ENCODE measurements at places on chromosomes 6 and 20.
A peak's percentile ranks its signal among the peaks of the same experiment; 100 is the strongest.

DNA sequence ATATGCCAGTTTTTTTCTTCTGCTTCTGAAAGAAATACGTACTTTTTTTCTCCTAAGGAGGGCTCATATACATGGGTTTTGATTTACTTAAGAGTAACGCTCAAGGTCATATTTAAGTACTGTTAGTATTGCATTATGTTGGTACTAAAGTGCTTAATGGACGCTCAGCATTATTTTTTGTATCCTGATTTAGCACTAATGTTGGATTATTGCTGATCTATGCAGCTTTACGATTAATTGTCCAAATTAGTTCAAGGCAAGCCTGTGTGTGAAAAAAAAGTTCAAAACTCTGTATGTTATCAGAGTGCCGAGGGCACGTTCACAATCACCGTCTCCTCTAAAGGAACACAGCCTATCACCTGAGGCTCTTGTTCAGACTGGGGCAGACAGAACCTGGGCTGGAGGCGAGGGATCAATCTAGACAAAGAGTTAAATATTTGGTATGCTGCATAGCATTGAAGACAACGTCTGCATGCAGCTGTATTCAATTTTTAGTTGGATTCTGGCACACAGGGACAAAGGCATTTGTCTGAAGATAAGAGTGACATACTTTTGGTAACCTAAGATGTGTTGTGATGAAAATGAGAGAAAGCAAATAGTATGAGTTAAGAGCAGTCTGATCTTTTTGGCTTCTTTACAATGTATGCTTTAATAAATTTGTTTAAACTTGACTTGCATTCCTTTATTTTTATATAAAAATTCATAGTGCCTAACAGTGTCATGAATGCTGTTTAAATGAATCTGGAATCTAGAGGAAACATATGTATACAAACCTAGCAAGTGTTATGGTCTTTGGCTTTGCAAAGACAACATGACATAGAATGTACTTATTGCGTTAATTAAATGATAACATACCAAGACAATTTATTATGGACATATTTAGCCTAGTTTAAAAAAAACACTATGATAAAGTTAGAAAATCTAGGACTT lies 341.2 kb downstream of the SAMD5 start:
- DNase-seq, result no peak

- no peak for DNase-seq
Measured at GRCh38 chr6:34146021-34146782, at the start of gene GRM4. Gene GRM4 (minus strand): TSS chr6:34146087. CDS start chr6:34133496, 12,591 bp downstream.

DNA sequence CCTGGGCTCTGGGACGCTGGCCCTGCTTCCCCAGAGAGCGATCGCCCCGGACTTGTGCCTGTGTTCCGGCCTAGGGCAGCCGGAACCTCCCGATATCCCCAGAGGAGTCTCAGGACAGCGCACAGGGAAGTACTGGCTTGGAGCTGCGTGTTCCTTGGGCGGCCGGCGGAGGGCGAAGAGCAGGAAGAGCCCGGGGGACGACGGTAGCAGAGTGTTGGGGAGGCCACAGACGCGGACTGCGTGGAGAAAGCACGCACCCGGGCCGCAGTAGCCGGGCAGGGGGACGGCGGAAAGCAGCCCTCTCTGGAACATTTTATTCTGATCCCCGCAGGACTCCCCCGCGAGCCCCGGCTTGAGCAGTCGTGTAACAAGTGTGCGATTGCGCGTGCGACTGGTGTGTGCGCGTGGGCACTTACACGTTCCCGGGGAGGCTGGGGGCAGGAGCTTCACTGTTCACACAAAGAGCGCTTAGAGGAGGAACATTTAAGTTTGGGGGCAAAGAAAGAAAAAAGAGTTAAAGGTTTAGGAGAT lies 36.1 kb downstream of the NCR2 start:
- no peak for DNase-seq

GRCh38 chr20:49303065-49303552 lies 25.3 kb upstream of the ZNFX1 start:
- no peak for DNase-seq

GRCh38 chr6:111997078-111997852 lies 56.6 kb upstream of the CCN6 start:
- DNase-seq, result peak; percentile 69

GRCh38 chr6:144161975-144162374 lies 11.7 kb downstream of the STX11 start:
- DNase-seq, result no peak

DNA sequence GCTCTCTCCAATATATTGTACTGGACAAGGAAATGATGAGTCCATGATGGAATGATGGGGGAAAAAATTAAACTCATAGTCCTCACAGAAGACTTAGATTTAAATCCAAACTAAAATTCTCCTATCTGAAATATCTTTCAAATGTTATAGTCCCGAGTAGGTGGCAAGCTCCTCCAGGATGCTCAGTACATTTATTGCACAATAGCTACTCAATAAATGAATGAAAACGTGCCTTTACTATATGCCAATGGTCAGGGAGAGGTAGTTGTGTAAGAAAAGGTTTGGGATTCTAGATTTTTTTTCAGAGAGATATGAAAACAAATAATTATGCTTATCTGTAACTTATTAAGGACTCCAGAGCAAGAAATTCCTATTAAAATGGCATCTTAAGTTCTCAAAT lies 32.8 kb downstream of the HS3ST5 start:
- no peak for DNase-seq

DNA sequence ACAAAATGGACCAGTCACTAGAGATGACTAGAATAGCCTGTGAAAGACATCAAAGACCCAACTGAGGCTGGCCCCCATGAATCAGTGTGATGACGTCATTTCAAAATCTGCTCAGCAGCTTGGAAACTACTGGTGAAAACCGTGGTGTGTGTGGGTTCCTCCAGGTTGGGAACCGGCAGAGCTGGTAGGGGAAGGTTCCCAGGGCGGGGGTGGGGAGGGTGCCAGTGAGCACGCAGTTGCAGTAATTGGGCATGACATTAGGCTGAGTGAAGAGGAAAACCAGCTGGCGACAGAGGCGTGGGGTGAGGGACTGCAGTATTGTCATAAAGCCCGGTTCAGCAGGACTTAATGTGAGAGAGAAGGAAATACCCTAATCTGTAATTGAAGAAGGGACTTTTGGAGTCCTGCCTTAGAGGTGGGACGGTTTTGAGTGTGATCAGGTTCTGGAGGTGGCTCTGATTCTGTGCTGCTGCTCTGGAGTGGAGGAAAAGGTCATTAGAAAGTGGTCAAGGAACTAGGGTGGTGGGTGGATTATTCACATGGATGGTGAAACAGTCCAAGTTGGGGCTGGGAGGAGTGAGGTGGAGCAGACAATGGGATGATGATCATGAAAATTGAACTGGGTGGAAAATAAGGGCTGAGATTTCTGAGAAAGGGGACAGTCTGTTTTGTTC lies 52.0 kb upstream of the MTHFD1L start:
- DNase-seq, result peak; percentile 37

- no peak for DNase-seq
Measured at GRCh38 chr6:110547266-110547964, 71.0 kb upstream of the SLC22A16 start.
